AML-193 (cell line): ENCODE measurements at places on chromosomes 6 and 20.

DNA sequence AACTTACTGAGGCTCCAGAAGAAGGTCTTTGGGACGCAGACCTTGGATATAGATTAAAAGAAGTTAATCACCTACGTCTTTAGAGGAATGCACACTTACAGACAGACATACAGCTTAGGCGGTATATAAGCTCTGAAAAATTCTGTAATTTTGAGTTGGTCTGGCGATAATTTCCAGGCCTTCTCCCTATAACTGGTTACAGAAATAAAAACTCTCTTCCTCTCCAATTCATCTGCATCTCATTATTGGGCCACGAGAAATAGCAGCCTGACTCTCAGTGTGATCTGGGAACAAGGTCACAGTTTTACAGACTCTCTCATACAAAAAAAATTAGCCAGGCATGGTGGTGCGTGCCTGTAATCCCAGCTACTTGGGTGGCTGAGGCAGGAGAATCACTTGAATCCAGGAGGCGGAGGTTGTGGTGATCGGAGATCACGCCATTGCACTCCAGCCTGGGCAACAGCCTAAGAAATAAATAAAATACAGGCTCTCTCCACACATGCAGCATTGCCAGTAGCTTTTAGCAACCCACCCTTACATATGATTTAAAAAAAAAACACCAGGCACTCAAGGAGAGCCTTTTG, 4.7 kb downstream of the ZBTB24 start:
- DNase-seq: no peak

DNA sequence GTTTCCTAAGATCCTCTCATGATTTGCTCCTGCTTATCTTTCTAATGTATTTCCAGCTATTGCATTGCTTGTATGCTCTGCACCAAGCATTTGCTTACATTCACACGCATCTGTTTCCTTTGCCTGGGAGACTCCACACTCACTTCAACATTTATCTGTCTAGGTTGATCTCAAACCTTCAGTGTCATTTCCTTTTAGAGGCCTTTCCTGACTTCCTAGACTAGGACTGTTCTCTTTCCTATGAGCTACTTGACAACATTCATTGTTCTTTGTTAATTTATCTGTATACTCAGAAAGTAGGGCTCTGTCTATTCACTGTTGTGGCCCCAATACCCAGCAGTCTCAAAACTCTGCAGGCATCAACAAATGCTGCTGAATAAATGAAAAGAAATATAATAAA, 84.4 kb downstream of the WASF1 start:
- DNase-seq: no peak

DNA sequence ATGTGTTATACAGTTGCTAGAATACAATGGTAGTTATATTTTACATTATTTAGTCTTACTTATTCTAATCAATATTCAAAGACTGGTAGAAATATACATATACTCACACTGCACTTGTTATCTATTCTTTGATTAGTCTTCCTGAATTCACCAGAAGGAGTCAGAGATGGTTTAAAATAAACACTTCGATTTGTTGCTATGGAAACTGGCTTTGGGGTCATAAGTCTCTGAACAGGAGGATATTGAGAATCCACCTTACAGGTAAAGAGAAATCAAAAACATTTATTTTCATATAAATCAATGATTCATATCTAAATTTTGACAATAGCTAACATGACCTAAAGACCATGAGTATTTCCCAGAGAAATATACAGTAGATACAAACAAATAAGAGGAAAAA, 41.6 kb downstream of the NUP153 start:
- DNase-seq: no peak

DNA sequence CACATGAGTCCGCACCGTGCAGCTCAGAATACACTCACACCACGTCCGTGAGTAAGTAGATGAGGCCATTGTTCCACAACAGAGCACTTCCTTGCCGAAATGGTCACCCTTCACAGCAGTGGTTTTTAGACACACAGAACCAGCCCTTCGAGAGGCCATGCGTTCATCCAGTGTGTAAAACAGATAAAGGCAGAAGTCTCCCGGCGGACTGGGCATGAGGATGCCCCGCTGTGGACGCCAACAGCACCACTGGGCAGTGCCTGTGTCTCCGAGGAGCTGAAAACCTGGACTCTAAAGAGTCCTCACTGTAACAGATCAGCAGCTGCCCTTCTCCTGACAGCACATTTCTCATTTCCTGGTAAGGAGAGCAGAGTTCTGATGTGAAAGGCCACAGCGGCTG, 75.2 kb downstream of the WDR27 start:
- DNase-seq: no peak

DNA sequence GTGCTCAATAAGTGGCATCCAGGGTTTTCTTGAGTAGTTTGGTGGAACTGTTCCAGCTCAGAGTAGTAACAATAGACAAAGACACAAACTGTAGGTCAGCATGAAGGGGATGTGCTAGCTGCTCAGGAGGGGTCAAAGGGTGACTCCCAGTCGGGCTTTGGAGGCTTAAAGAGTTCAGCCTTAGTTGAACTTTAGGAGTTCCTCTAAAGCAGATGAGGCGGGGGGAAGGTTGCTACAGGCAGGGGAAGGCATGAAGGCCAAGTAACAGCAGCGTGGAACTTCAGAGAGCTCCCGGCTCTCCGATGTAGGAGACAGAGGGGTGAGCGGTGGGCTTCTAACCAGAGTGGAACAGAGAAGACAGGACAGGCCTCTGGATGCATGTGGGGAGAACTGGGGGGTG, 115.5 kb upstream of the CD93 start:
- DNase-seq: no peak

- no peak for DNase-seq
These were observed 107.0 kb downstream of the HUS1B start for GRCh38 chr6:549906-550305.

DNA sequence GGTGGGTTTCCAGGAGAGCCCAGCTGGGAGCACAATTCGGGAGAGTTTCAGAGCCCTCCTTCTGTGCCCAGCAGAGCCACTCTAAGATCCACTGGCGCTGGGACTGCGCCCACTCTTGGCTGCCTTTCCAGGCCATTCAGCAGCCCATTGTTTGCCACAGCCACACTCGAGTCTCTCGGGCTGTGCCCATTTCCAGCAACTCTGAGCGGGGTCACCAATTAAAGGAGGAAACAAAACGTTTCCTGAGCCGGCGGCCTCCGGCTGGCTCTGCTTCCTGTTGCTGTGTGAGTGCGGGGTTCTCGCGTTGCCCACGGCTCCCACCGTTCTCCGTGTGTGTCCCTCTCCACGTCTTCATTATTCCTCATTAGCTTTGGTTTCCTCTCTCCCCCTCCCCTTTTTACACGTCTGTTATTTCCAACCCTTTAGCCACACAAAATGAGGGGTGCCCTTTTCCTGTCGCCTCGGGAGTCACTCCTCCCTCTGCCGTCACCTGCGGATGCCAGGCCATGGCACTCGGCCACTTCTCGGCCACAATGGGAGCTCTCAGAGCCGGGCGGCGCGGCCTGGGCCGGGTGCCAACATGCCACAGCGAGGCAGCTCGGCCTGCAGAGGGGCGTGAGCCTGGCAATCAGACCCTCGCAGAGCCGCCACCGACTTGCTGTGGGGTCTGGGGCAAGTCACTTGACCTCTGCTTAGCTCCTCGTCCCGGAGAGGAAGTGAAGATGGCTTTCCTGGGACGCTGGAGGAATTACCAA, 94.3 kb upstream of the NKX2-2 start:
- DNase-seq: no peak

DNA sequence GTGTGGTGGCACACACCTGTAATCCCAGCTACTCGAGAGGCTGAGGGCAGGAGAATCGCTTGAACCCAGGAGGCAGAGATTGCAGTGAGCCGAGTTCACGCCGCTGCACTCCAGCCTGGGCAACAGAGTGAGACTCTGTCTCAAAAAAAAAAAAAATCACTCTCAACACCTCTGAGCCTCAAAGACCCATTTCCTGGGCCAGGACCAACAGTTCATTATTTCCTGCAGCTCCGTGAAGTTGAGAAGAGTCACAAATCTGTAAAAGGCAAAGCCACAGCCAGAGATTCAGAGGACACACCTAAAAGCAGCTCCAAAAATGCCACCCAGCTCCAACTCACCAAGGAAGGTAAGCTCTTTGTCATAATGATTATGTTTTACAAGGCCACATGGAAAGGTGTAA, 15.2 kb upstream of the NOP56 start:
- DNase-seq: no peak

- DNase-seq: no peak
These were observed 2.7 kb downstream of the HIVEP1 start for GRCh38 chr6:12014873-12015149.

DNA sequence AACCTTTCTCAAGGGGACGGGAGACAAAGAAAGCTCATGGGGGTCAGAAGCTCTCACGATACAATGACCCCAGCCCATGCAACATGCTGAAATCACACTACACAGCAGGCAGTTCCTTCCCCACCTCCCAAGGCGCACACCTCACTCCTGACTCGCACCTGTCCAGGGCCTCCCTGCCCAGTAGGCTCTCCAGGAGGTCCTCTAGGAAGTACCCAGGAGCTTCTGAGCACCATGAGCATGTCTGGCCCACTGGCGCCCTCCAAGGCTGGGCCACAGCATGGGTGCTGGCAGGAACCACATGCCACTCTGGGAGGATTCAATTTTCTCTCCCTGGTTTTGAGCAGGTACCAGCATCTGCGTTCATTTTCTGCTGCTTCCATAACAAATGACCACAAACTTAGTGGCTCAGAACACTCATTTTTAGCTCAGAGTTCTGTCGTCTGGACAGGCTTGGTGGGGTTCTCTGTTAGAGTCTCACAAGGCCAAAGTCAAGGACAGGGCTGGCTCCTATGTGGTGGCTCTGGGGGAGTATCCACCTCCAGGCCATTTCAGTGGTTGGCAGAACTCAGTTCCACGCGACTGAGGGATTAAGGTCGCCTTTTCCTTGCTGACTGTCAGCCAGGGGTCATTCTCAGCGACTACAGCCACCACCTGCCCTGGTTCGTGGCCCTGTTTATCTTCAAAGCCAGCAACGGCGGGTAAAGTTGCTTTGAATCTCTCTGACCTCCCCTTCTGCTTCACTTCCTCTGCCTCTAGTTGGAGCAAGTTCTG, 32.7 kb downstream of the ACSS1 start:
- DNase-seq: no peak

DNA sequence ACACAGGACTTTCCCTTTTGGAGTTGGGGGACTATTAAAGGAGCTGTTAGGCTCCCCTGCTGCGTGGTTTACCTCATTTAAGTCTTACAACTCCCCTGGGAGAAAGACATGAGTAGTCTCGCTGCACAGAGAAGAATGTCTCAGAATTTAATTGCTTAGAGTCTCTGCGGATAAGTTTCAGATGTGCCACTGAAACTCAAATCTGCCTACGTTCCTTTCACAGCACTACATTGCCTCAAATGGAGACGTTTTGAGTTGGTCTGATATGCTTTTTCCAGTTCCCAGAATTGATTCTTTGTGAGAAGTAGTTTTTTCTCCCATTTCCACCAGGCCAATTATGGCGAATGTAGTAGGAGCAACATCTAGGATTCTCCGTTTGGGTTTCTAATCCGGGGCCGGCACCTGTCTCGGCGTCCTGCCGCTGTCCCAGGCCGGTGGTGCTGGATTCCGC, 532 bp upstream of the SLC35F1 start:
- DNase-seq: no peak

- no peak for DNase-seq
These were observed 200.8 kb upstream of the RIN2 start for GRCh38 chr20:19557291-19557690.

DNA sequence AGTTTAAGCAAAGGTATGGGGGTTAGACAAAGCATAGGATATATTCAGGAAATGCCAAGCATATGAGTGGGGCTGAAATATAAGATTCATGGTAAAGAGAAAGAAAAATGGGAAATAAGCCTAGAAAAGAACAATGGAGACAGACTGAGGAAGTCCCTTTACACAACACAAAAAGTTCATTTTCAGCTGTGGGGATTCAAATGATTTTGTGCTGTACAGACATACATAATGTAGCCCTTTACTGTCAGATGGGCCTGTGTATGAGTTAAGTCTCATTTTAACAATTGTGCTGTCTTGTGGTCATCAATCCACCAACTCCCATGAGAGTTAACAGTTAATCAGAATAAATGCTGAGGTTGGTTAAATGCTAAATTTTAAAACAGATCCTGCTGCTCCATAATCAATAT, 37.2 kb downstream of the REV3L start:
- DNase-seq: no peak

- no peak for DNase-seq
These were observed 88.0 kb upstream of the ELOVL5 start for GRCh38 chr6:53436526-53437303.

- DNase-seq: no peak
These were observed 1.7 kb downstream of the PREX1 start for GRCh38 chr20:48826069-48826468.

GRCh38 chr6:117739869-117740268, 64.6 kb downstream of the NUS1 start:
- DNase-seq: no peak

DNA sequence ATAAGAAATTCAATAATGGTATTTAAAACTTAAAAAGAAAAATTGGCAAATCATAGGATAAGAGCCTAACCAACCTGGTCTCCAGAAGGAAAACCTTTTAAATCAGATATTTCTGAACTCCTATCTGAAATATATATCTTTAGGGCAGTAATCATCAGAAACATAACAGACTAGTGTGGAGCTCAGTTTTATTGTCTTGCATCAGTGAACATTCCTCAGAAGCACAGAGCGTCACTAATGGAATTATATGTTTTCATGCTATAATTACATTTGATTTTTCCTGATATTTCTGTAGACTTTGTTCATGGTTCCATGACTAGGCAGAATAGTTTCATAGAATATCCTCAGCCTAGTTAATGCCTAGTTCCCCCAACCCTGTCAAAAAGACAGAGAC, 262.2 kb downstream of the EYA4 start:
- no peak for DNase-seq

DNA sequence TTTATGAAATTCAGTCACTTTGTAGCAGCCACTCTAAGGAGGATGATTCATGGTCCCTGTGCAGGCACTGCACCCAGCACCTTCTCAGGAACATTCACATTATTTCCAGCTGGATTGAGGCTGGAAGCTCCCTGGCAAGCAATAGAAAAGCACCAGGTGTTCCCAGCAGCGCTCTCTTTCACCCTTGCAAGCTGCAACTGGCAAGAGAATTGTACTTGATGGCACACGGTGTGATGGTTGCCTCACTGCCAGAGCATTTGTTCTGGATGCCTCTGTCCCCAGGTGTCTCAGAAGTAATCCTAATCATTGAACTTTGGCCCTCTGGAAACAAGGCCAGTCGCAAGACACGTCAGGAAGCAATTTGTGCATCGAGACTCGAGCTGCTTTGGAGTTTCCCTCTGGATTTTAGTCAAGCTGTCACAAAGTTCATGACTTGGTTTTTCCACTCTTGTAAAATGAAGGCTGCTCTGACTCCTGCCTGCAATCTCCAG, 24.9 kb upstream of the PHACTR2 start:
- no peak for DNase-seq

DNA sequence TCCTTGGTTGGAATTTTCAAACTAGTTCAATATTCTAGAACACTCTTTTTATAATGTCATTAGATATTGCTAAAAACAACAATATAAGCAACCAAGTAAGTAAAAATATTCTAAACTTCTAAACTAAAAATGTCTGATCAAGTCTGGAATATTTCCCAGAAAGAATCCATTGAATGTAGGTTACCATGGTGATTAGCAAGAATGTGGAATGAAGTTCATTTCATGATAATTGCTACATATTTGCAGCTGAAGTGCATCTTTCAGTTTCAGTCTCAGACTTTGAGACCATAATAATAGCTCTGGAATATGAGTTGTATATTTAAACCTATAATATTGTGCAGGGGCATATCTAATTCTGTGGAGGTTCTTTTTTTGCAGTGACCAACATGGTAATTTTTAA, 61.0 kb upstream of the NKAIN2 start:
- no peak for DNase-seq
